HepG2 (cell line): ENCODE measurements at places on chromosomes 7 and 10.

DNA sequence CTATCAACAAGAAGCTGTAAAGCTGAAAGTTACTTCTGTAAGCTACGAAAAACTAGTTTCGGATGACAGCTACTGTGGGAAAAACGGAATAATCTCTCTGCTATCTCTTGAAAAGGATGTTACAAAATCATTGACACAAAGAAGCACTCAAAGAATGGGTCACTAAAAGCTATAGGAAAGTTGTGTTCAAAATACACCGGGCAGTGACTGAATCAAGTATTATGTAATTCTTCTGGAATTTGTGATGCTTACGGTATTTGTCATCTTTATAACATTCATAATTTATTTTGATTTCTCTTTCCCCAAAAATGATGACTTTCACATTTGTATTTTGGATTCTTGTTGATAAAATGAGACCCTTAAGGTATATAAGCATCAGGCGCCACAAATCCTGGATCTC, 112.1 kb upstream of the KLF6 start:
- no peak for DNase-seq

DNA sequence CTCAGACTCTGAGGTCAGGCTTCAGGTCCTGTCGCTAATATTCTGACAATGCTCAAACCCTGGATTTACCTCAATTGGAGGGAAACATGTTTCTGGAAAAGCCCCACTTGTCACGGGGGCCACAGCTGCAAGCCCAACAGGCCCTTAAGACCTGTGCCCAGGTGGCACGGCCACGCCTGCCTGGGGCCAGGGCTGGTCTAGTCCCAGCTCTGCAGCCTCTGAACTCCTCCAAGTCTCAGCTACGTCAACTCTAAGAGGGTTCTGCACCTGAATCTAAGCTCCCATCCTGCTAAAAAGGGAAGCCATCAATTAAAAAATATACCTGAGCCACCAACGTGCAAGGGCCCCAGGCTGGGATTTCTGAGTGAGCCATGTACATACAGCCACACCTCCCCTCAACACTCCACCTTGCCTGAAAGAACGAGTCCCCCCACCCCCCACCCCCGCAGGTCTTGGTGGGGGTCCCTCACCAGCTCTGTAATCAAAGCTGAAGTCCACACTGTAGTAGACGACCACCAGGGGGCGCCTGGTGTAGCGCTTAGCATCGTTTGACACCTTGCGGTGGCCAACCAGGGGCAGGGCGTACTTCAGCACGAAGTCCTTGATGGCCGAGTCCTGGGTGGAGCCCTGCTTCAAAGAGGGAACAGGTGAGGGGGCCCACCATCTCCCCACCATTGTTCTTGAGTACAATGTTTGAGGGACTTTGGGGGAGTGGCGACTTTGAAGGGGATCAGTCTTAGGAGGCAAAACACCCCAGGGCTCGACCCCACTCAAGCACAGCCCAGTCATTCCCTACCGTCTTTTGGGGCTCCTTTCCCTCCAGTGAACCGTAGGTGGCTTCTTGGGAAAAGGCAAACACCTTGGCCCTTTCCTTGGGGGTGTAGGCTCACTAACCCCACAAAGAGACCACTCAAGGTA, 22.6 kb downstream of the PDIA4 start:
- peak; percentile 62 for DNase-seq

GRCh38 chr7:83468251-83468739, 180.6 kb downstream of the SEMA3E start:
- DNase-seq, result peak; percentile 26

GRCh38 chr10:29849126-29849833, 210.1 kb downstream of the JCAD start:
- DNase-seq, result no peak

- no peak for DNase-seq
Measured at GRCh38 chr7:157410831-157411556, 74.2 kb downstream of the DNAJB6 start.

- DNase-seq, result no peak
Measured at GRCh38 chr10:95425592-95426465, 135.0 kb upstream of the PDLIM1 start.

DNA sequence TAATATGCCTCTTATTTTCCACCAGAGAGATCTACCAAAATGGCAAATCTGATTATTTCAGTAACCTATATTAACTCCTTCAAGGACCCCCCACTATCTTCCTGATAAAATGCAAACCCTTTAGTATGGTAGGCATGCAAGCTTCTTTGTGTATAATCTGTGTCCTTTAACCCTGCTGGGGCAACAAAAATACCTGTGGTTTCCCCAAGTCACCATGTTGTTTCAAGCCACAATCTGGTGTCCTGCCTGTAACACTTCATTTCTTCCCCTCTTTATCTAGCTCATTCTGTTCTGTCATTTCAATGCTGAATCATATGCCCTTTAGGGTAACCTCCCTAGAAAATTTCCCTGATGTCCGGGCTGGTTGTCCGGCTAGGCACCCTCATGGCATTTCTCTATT, 5.3 kb downstream of the CALCR start:
- DNase-seq, result no peak

GRCh38 chr10:128573281-128573845, 447.1 kb upstream of the MKI67 start:
- no peak for DNase-seq

DNA sequence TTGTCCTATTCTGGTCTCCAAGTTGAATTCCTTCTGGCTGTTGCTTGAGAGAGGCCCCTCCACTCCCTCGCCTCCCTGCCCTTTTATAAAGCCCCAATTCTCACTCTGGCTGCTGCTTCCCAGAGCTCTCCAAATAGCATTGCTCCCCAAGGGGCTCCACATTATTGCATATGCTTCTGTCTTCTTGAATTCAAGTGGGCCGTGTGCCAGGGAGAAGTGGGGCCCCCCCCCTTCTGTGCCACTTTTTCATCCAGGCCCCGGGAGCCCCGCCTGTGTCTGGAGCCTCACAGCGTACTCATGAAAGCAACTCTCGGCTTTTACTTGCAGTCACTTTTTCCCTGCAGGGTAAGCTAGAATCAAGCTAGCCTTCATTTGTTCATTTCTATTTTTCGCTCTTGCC, 265.1 kb downstream of the CCSER2 start:
- DNase-seq, result no peak

DNA sequence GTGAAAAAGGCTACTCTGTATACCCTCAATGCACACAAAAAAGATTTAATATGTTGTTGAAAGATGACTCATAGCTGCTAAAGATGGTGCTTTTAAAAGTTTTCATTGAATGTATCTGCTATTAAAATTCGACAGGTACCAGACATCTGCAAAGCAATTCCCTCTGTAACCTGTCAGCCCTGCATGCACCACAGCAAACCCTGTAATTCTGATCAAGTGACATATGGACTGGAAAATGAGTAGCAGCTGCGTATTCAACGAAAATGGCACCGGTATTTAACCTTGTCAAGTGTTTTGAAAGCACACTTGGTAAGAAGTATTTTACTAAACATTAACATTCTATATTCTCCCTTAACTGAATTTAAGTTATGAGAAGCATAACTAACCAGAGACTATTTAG, 58.2 kb upstream of the PTPRN2 start:
- no peak for DNase-seq

DNA sequence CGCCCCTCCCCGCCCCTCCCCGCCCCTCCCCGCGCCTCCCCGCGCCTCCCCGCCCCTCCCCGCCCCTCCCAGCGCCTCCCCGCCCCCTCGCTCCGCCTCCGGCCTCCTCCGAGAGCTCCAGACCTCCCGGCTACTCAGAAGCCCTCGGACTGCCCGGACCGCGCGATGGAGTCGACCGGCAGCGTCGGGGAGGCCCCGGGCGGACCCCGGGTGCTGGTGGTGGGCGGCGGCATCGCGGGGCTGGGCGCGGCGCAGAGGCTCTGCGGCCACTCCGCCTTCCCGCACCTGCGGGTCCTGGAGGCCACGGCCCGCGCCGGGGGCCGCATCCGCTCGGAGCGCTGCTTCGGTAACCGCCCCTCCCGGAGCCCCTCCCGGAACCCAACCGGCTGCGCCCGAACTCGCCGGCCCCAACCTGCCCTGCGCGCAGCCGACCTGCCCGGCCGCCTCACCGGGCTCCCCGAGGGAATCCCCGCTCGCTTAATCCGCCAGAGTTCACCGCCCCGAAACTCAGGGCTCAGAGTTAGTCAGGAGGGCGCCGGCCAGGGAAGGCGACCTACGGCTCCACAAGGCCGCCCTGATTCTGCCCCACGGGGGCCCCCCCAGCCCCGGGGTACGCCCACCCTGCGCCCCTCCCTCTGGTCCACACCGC, at the start of gene PAOX:
Gene PAOX, plus strand, starts transcription at position 111 of the 649 bp plus-strand sequence. Its CDS starts 55 bp downstream, at position 166.
- no peak for DNase-seq

DNA sequence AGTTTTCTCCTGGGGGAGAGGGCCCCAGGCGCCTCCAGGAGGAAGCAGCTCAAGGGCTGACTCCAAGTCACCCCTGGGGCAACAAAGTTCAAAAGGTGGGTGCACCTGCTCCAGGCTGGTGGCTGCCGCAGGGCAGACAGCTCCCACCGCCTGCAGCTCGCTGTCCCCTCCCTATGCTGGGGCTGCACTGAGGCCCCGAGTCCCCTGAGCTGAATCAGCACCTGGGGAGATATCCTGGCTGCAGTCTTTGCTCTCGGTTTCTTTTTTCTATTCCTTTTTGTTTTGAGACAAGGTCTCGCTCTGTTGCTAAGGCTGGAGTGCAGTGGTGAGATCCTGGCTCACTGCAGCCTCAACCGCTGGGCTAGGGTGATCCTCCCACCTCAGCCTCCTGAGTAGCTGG, 183.4 kb downstream of the DNAJB6 start:
- DNase-seq, result no peak

GRCh38 chr10:88979153-88979562, 11.4 kb upstream of the FAS start:
- no peak for DNase-seq

DNA sequence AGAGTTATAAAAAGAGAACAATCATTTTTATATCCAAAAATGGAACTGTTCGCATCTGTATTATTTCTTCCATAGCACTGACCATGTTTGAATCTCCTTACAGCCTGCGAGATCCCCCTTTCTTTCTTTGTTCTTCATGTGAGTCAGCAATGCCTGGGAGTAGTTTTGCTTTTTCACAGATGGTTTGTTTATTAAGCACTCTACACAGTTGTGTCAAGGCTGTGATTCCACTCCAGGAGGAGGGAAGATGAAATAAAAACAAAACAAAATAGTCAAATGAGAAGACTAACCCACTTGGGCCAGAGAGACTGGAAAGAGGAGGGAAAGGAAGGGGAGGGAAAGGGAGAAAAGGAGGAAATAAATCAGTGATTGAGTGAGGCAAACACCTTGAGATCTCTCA, 7.8 kb downstream of the LIPF start:
- no peak for DNase-seq

- no peak for DNase-seq
Measured at GRCh38 chr7:77904252-77904651, 105.7 kb downstream of the PHTF2 start.
